Cortex of kidney (tissue), 1 donor: ENCODE measurements at places on chromosomes 11 and 22.

DNA sequence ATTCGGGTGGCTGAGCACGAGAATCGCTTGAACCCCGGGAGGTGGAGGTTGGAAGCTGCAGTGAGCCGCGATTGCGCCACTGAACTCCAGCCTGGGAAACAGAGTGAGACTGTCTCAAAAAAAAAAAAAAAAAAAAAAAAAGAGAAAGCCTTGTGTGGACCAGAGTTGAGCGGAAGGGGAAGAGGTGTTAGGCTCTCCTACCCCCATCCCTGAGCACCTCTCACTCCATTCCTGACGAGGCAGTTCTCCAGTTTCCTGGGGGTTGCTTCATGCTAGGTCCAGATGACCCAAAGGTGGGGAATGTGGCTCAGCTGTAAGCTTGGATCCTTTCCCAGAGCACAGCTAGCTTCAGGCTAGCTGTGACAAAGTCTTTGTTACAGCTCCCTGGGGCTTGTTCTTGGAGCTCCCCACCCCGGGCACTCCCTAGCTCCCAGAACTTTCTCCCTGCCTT, 8.8 kb upstream of the DNAL4 start:
- DNase-seq: no peak

DNA sequence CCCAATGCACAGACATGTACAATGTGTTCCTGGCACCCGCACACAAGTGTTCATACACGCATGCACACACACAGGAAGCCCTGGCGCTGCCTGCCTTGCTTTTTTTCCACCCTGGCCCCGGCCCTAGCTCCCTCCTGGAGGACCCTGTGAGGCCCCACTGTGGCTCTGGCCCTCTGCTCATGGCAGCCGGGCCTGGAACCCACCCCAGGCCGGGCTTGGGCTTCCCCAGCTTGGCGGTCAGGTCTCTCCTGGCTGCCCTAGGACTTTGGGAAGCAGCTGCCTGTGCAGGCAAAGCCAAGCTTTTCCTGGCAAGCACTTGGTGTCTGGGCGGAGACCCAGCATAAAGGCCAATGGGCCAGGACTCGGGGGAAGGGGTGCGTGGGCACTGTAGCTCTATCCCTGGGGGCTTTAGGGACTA, 30.5 kb downstream of the CD82 start:
- no peak for DNase-seq

- no peak for DNase-seq
Measured at GRCh38 chr22:36211237-36211861, 9.7 kb upstream of the APOL4 start.

DNA sequence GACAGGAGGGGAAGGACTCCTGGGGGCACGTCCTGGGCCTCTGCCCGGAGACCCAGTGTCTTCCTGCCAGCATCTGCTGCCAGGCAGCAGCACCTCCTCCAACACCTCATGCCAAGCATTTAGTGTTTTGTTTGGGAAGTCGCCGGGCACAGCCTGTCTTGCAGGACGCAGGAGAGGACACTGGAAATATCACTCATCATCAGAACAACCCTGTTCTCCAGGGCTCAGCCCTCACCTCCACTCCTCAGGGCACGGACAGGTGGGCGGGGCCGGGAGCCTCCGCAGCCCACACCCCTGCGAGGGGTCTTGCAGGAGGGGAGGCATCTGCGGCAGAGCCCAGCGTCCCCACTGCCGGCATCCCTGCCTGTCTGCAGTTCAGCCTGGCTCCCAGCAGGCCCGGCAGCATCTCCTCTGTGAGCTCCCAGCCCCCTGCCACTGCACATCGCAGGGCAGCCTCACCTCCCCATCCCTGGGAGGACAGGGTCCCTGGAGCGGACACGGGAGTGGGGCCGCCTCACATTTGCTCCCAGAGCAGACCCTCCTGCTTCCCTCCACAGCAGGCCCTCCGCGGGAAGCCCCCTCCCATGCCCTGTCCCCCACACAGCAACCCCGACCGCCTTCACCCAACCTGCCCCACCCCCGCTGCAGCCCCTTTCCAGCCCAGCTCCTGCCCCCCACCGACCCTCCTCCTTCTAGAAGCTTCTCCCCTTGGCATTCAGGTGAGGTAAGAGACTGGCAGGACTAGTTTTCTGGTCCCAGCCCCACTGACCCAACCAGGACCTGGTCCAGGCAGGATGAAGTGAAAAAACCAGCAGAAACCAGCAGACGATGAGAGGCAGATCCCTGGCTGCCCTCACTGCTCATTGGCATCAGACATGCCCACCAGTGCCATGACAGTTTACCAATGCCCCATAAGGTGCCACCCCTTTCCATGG, 72.7 kb downstream of the BRD1 start:
- no peak for DNase-seq

- DNase-seq: no peak
Measured at GRCh38 chr11:30991802-30992512, 377.6 kb downstream of the DCDC1 start.

- DNase-seq: no peak
Measured at GRCh38 chr11:60457576-60457975, 1.9 kb downstream of the MS4A1 start.

DNA sequence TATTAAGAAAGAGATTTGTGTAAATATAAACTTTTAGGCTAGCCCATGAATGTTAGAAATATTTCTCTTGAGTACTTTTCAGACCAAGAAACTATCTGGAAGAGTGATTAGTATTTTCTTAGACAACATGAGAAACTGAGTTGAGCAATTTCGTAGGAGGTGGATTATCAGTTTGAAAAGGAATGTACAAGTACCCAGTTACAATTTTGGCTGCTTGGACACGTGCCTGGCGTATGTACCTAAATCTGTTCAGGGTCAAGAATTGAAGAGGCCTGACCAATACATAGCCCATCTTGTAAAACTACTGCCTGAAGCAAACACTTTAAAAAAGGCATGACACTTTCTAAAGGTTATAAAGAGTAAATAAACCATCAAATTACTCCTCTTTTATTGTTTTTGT, 71.1 kb downstream of the CCDC73 start:
- DNase-seq: no peak

DNA sequence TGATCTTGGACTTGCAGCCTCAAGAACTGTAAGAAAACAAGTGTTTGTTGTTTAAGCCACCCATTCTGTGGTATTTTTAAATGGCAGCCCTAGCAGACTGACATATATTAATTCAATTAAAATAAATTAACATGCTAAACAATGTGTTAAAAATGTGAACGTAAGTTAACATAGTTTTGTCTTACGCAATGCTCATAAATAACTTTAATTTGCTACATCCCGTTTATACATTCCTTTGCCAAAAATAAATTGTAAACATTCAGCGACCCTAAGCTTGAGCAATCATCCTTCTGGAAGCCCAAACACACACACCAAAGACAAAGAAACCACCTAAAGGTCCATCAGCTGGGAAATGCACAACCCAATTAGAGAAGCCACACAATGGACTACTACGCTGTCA, 70.4 kb downstream of the CELSR1 start:
- DNase-seq: no peak

GRCh38 chr22:49137206-49137840, 690.4 kb downstream of the BRD1 start:
- DNase-seq: no peak

DNA sequence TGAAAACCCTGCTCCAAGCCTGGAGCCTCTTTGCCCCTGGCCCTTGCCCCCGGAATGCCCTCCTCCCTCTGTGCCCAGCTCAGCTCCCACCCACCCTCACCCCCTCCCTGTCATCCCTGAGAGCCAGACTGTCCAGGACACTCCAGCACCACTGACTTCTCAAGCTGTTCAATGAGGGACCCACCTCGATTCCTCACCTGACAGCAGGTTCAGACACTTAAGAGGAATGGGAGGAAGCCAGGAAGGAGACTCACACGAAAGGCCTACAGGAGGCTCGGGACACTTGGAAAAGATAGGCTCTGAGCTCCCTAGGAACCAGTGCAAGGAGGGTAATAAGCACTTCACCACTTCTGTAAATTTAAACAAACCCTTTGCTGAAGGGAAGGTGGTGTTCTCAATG, 35.8 kb downstream of the IGLL5 start:
- no peak for DNase-seq

DNA sequence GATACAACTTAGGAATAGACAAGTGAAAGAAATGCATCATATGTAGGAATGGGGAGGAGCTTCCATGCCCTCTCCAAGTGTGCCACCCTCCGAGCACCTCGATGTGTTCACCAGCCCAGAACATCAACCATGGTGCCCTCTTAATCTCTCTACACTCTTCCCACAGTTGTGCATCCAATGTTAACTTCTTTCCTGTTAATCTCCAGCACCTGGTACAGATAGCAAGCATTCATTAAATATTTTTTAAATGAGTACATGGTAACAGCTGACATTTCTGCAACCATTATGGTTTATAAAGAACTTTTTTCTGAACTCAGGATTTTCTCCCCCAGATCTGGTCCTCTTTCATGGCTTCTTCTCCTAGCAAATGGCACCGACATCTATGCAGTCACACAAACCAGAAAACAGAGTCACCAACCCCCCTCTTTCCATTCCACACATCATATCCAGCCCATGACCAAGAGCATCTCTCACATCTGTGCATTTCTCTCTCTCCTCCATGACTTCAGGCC, 118.1 kb upstream of the CLPB start:
- DNase-seq: no peak

GRCh38 chr22:50190182-50190940, 4.6 kb downstream of the TRABD start:
- no peak for DNase-seq

GRCh38 chr22:39625569-39626537, 55.3 kb downstream of the CACNA1I start:
- no peak for DNase-seq

GRCh38 chr11:83599066-83599465, 312.9 kb upstream of the CCDC90B start:
- DNase-seq: no peak

DNA sequence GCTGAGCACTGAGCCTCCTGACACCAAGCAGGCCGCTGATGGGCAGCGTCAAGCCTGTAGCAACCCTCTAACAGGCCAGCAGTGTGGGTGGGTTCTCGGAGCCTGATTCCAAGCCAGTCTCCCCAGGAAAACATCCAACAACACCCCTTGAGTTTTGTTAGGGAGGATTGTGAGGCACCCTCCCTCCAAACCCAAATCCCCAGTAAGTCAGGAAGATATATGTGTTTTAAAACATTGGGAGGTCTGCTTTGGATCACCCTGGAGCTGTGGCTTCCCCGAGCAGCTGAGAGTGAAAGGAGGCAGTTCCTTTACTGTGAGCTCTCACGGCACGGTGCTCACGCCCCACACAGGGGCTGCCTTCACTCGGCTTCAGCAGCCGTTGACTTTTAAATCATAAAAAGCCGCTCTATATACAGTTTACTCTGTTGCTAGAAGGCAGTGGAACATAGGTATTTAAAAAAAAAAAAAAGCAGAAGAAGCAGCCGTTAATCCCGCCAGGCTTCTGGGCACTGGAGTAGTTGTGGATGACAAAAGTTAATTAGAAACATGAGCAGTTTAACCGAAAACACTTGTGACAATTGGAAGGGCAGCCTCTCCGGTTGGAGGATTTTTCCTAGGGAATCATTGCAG, 218.6 kb downstream of the NAV2 start:
- no peak for DNase-seq

- DNase-seq: no peak
Measured at GRCh38 chr11:46930089-46930488, 6.5 kb upstream of the CSTPP1 start.

GRCh38 chr11:60854847-60855725, 664 bp downstream of the PTGDR2 start:
- no peak for DNase-seq

GRCh38 chr22:46592390-46592872, 27.8 kb upstream of the GRAMD4 start:
- DNase-seq: no peak

DNA sequence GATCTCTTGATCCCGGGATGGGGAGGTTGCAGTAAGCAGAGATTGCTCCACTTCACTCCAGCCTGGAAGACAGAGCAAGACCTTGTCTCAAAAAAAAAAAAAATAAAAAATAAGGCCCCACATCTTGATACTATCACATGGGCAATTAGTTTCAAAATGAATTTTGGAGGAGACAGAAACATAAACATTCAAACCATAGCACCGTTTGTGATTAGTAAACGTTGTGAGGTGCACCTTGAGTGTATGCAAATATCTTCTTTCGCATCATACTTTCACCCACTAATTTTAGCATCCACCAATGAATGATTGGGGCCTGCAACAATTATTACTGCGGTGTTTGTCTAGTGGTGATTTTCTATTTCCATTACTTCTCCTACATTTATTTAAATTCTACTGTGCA, 11.0 kb upstream of the SPDYC start:
- no peak for DNase-seq

- DNase-seq: no peak
Measured at GRCh38 chr22:49363526-49364230, 464.0 kb downstream of the BRD1 start.

- DNase-seq: no peak
Measured at GRCh38 chr22:40123387-40123786, 54.3 kb upstream of the TNRC6B start.

- no peak for DNase-seq
Measured at GRCh38 chr11:62627713-62628112, 5.9 kb upstream of the B3GAT3 start.

GRCh38 chr22:28882545-28882877, 861 bp upstream of the ZNRF3 start:
- no peak for DNase-seq

GRCh38 chr11:29553990-29554389, 462.8 kb downstream of the KCNA4 start:
- no peak for DNase-seq

DNA sequence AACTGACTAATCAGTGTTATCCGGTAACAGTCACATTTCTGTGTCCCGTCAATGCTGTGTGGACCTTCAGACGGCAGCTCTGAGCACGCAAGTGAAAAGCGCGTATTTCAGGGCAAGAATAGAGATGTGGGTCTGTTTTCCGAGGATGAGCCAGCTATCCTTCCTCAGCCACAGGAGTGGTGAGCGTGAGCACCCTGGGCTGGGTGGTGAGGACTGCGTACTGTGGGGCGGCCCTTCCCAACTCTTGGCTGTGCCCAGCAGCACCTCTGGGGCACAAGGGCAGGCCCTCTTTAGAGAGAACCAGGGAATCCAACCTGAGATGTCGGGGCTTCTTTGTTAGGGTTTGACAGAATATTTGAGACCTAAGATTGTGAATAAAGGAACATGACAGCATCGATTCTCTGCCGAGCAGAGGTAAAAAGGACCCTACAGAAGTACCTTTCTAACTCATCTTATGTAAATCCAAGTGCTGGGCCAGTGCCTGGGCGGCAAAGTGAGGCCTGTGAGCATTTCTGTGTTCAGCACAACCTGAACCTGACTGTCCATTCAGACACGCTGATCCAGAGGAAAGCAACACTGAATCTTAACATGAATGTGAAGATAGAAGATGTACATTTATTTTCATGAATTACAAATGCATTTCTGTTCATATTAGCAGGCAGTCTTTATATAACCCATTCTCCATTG, 26.5 kb upstream of the YPEL1 start:
- DNase-seq: no peak

GRCh38 chr11:12778240-12778905, 104.2 kb downstream of the TEAD1 start:
- no peak for DNase-seq

DNA sequence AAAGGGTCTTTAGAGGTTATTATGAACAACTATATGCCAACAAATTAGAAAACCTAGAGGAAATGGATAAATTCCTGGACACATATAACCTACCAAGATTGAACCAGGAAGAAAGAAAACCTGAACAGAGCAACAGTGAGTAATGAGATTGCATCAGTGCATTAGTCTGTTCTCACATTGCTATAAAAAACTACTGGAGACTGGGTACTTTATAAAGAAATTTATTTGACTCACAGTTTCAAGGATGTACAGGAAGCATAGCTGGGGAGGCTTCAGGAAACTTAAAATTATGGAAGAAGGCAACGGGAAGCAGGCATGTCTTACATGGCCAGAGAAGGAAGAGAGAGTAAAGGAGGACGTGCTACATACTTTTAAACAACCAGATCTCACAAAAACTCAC, 70.8 kb upstream of the GNAZ start:
- no peak for DNase-seq
